ENCODE measurements at places on chromosomes 2 and 18. TPM values are rescaled to one million over a fixed set of nuclear protein-coding genes. Genes with fewer than 3 reads are reported as not detected.

DNA sequence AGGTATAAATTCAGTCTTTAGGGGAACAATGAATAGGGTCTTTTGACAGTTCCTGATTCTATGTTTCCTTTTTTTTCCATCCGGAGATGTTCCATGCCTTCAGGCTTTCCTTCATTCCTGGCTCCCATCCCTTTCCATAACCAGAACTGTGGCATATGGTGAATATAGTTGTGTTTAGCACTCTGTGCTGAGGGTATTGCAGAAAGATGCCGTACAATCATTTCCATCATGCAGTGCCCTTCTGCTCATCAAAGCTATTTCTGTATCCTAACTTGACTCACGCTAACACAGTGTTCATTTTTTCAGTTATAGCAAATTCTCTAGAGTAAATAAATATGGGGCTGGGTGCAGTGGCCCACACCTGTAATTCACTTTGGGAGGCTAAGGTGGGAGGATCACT, 131.9 kb upstream of the EML6 start:
- no peak for DNase-seq
- peaks cover 91% of the 10 kb centered on the region for H3K4me1 ChIP-seq
- no peaks in the 10 kb centered on the region for H3K27me3 ChIP-seq
- H3K4me3 ChIP-seq = no peak overlapping the region

Gene EPB41L3
- 0.17 TPM for polyA plus RNA-seq

- no peak for DNase-seq
- H3K27ac ChIP-seq = no peak overlapping the region
- H3K4me1 ChIP-seq = peaks cover 13% of the 10 kb centered on the region
- peaks cover 4% of the 10 kb centered on the region for H3K36me3 ChIP-seq
- H3K4me3 ChIP-seq = peak overlapping the region; percentile 52
Observed at GRCh38 chr2:229714736-229715541, 584 bp upstream of the DNER start.

DNA sequence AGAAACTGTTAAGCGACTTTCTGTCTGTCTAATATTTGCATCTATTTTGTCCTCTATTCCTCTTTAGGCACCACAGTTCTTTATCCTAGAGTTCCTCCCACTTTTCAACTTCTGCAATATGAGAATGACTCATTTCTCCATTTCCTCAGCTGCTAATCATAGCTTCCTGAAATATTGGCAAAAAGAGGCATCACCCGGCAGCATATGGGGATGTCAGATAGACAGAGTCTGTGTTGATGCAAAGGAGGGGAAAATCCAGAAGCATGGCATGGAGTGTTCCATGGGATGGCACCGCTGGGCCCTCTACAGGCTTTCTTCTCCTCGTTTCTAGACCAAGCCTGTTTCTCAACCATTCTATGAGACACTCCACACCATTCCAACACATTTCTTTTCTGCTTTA, 93.4 kb downstream of the DOCK10 start:
- no peaks in the 10 kb centered on the region for H3K36me3 ChIP-seq
- no peak for DNase-seq
- H3K27ac ChIP-seq = peak overlapping the region; percentile 48

Gene CD8B2
- not detected for polyA plus RNA-seq

Gene LDAH
- polyA plus RNA-seq = 7.2 TPM

DNA sequence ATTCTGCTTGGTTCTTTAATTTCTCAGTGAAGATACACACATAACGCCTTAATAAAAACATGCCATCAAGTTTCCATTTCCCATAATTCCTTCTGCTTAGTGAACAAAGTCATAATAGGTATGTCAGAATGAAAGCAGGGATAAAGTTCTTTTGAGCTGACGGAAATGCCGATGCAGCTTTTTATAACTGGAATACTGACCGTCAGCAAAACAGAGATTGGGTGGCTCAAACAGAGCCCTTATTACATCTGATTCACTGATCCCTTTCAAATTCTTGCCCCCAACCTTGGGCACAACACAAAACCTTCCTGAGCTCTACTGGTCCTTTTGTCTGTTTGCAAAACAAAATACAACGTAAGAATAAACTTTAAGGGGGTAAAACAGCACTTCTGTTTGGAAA, 140.4 kb downstream of the CDH2 start:
- no peaks in the 10 kb centered on the region for H3K36me3 ChIP-seq
- H3K27ac ChIP-seq = no peak overlapping the region
- no peaks in the 10 kb centered on the region for H3K4me1 ChIP-seq
- H3K27me3 ChIP-seq = no peaks in the 10 kb centered on the region

DNA sequence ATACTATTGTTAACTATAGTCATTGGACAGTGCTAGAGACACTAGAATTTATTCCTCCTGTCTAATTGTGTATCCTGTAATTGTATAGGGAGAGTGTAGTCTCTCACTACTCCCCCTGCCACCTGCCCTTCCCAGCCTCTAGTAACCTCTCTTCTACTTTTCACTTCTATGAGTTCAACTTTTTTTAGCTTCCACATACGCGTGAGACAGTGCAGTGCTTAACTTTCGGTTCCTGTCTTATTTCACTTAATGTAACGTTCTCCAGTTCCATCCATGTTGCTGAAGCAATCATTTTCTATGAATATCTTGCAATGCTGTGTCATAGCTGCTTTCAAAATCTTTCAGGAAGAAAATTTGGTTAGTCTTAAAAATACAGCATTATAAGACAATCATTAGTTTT, 22.8 kb upstream of the RUFY4 start:
- no peak for DNase-seq
- no peak overlapping the region for H3K27ac ChIP-seq
- peaks cover 10% of the 10 kb centered on the region for H3K36me3 ChIP-seq
- peaks cover 21% of the 10 kb centered on the region for H3K27me3 ChIP-seq
- H3K4me3 ChIP-seq = no peak overlapping the region

- no peak overlapping the region for H3K4me3 ChIP-seq
- no peak for DNase-seq
- no peak overlapping the region for H3K27ac ChIP-seq
- no peaks in the 10 kb centered on the region for H3K36me3 ChIP-seq
- H3K27me3 ChIP-seq = no peaks in the 10 kb centered on the region
Observed at GRCh38 chr18:38369772-38370690, 804.4 kb upstream of the CELF4 start.

- no peaks in the 10 kb centered on the region for H3K36me3 ChIP-seq
- DNase-seq = no peak
- no peaks in the 10 kb centered on the region for H3K4me1 ChIP-seq
- no peak overlapping the region for H3K4me3 ChIP-seq
- no peak overlapping the region for H3K27ac ChIP-seq
- H3K27me3 ChIP-seq = no peaks in the 10 kb centered on the region
Observed at GRCh38 chr2:235621736-235622135, 127.9 kb downstream of the AGAP1 start.

DNA sequence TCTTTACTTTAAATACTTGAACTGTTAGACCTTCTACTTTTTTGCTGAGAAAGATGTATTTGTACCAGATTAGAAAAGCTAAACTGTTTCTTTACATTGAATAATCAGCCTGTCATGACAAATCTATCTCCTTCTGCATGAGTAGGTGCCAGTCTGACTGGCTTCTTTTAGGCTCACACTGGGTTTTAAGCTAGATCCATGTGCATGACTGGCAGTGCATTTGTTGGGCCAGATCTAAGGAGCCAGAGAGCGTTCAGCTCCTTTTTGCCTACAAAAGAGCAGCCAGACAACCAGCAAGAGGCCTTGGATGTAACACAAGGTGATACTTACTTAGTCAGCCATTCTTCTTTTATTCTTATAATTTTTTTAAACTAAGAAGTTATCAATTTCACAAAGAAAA, 82.0 kb upstream of the OTX1 start:
- no peaks in the 10 kb centered on the region for H3K4me1 ChIP-seq
- no peak overlapping the region for H3K27ac ChIP-seq
- no peaks in the 10 kb centered on the region for H3K36me3 ChIP-seq
- no peaks in the 10 kb centered on the region for H3K27me3 ChIP-seq

- peaks cover 8% of the 10 kb centered on the region for H3K4me1 ChIP-seq
- no peak overlapping the region for H3K4me3 ChIP-seq
- peaks cover 9% of the 10 kb centered on the region for H3K36me3 ChIP-seq
- no peak for DNase-seq
- H3K27ac ChIP-seq = no peak overlapping the region
Observed at GRCh38 chr2:239192975-239193374, 207.8 kb downstream of the HDAC4 start.

- H3K36me3 ChIP-seq = no peaks in the 10 kb centered on the region
- H3K4me1 ChIP-seq = peaks cover 9% of the 10 kb centered on the region
- no peak overlapping the region for H3K27ac ChIP-seq
- H3K27me3 ChIP-seq = peaks cover 22% of the 10 kb centered on the region
- no peak overlapping the region for H3K4me3 ChIP-seq
Observed at GRCh38 chr18:652131-652530, 5.3 kb upstream of the TYMS start.

Gene DTNA
- not detected for polyA plus RNA-seq

Gene NYAP2
- not detected for polyA plus RNA-seq

Measured in naive B cell (primary cell).